AG20443 (cell line): ENCODE measurements at places on chromosomes 2 and 18.

DNA sequence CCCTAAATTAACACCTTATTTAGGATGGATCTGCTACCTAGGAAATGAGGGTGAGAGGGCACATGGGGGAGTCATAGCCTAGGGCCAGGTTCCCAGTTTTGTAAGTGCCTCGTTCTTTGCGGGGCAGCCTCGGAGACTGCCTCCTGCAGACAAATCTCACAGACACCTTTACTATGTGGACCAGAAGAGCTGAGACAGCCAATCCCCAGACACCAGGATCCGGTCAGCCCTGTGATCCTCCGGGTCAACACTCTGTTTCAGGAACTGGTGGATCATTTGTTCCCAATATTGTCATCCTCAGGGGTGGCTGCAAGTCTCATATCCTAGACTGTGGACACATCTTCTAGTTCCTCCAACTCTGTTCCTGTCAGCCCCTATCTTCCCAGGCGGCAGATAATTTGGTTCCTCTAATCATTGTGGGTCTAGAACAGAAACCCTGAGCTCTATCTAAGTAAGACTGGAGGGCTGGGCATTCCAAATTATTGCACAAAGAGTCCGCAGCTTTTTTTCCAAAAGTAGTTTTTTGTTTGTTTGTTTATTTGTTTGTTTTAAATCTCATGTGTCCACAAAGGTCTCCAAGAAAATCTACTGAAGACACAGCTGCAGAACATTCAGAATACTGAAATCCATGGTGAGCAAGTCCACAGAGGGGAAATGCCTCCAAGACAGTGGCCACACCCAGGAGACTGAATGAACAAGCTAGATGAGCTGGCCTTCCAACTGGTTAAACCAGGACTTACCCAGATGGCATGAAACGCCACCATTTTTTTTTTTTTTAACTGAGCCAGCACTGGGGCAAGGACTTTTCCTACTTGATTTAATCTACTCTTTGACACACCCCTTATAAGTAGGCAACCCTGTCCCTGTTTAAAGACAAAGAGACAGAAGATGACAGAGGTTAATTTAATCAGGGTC, 6.2 kb upstream of the GDF7 start:
- DNase-seq = peak; percentile 79

DNA sequence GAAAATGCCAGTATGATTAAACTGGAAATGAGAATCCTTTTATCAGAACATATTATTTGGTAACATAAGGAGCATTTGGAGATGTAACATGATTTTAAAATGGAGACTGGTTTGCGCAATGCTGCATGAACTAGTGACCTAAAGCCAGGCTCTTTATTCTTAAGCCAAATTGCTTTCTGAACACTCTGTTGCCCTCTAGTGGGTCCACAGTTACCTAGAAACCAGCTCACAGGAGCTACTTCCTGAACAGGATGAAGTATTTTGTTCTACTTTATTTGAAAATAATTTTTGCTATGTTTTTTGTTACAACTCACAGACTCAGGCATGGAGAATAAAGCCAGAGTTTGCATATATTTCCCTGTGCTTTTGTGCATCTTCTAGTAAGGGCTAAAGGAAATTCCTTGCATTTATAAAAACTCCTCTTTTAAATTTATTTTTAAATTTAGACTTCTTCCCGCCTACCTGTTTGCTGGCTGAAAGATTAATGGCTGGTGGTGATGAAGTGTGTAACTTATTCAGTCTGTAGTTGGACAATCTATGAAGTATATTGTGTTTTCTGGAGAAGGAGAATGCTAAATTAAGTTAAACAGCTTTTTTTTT, 146.7 kb downstream of the PARD3B start:
- peak; percentile 65 for DNase-seq

GRCh38 chr2:136765256-136766072, at the start of gene THSD7B:
Gene THSD7B, plus strand, starts transcription at chr2:136765545. Its CDS starts 116,634 bp downstream, at chr2:136882179.
- peak; percentile 10 for DNase-seq

GRCh38 chr2:86140969-86141392, 34.9 kb downstream of the PTCD3 start:
- DNase-seq = no peak

GRCh38 chr2:74076074-74076470, 71.6 kb downstream of the BOLA3 start:
- no peak for DNase-seq

- DNase-seq = no peak
These were observed 18.5 kb upstream of the IL36G start for GRCh38 chr2:112959109-112959812.

GRCh38 chr2:60485550-60485949, 67.9 kb downstream of the BCL11A start:
- no peak for DNase-seq

GRCh38 chr2:218357236-218358177, 850 bp downstream of the CATIP start:
- peak; percentile 14 for DNase-seq

DNA sequence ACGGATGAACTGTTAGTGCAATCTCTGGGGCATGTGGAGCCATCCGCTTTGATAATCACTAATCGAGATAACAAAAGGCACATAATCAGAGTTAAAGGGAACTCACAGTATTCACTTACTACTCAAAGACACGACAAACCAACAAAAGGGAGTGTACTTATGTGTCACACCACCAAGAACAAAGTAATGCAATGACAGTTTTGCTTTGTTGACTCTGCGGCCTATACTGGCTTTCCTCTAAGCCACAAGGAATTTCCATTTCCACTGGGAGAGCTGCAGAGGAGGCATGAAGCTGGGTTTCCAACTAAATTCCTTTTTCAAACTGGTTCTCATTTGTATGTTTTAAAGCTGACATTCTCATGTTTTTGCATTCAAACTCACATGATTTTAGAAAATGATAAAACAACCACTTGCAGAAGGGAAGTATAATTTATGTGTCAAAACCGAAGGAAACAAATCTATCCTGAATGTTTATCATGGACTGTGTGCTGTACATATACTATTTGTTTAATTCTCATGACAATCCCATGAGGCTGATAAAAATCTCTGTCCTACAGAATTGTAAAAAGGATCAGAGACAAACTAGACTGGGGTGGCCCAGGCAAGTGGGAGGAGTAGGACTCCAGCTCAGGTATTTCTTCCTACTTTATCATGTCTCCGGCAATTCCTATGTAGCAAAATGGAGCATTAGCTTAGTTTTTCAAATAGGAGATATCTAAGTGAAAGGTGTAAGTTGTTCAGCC, 149.6 kb upstream of the SMAD7 start:
- no peak for DNase-seq

- no peak for DNase-seq
These were observed 17.9 kb upstream of the MBD2 start for GRCh38 chr18:54242327-54242726.
